ENCODE measurements at places on chromosomes 13 and 19.

DNA sequence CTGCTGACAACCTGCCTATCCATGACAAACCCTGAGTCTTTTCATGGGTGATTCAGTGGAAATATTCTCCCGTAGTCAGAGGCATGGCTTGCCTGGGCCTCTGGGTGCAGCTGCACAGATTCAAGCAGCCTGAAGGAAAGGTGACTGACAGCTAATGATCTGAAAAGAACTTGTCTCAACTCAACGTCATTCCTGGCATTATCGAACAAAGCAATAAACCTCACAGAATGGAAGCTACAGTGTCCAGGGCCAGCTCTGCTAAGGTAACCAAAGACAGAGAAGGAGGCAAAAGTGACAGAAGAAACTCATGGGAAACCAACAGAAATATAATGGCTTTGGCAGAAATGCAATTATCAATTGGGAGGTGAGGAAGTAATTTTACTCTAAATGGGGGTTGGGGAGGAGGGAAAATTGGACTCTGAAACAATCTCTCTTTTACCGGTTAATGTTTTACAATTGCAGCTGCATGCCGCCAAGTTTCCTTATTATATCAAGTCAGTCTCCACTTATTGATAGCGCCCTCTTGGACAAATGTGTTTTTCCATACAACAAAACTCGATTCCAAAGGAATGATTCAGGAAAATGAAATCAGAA is 12.9 kb downstream of the STARD13 start:
- DNase-seq = no peak

- DNase-seq = no peak
Measured at GRCh38 chr13:98977568-98978265, at the start of gene DOCK9. TSS of gene DOCK9 (minus strand) at chr13:98978064. CDS start at chr13:98977909, 155 bp downstream.

DNA sequence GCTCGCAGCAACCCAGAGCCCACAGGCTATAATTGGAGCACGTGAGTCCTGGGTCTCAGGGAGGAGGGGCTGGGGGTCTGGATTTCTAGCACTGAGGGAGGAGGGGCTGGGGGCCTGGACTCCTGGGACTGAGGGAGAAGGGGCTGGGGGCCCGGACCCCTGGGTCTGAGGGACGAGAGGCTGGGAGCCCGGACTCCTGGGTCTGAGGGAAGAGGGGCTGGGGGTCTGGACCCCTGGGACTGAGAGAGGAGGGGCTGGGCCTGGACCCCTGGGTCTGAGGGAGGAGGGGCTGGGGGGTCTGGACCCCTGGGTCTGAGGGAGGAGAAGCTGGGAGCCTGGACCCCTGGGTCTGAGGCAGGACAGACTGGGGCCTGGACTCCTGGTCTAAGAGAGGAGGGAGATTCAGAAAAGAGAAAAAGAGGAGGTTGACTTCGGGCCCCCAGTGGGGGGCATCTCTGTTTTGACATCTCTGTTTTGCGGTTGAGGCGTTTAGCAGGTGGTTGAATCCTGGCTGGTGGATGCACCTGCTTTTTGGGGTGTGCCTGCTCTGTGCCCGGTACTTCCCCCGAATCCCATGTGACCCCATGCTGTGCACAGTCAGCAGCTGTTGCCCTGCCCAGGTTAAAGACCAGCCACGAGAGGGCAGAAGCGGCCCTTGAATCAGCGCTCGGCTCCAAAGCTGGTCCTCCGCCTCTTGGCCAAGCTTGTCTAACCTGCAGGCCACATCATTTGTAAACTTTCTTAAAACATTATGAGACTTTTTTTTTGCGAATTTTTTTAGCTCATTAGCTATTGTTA is 10.5 kb downstream of the PVR start:
- DNase-seq = peak; percentile 87

DNA sequence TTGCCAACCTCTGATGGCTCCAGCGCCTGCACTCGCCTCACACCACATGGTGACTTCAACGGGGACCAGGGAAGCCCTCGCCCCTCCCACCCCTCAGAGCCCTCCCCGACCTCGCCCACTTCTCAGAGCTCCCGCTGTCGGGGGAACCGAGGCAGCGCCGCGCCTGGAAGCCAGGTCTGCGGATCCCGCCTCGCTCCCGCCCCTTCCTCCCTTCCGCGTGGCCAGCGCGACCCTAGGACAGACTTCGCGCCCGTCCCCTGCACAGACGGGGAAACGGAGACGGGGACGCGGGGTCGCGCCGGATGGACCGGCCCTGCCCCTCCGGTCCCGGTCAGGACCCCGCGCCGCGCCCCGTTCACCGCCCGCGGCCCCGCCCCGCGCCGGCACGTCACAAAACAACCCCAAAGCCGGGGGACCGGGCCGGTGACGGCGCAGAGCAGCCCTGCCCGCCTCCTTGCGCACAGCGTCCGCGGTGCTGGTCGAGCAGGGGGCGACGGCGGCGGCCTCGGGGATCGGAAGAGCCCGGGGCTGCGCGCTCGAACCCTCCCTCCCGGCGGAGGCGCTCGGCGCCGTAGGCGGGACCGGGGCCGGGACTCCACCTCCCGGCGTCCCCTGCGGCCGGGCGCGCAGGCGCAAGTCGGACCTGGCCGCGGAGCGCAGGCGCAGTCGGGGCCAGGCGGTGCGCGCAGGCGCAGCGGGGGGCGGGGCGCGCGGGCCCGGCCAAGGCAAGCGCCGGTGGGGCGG is 379 bp upstream of the CDC34 start:
- peak; percentile 99 for DNase-seq

- no peak for DNase-seq
Measured at GRCh38 chr13:66840621-66841020, 389.5 kb downstream of the PCDH9 start.

DNA sequence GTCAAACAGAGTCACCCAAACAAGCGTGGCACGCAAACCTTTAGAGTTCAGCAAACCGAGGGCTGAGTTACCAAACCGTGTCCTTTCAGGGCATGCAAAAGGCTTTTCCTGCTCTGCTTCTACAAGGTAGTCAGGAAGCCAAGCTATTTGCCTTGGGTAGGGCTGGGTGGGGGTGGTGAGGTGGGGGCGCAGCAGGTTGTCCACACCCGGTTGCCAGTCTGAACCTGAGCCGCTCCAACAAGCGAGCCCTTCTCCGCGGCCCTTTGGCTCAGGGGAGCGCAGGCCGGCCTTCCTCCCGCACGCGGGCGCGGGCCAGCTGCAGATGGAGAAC is 347 bp upstream of the CLDN10 start:
- no peak for DNase-seq

GRCh38 chr13:102291587-102292218 is 110.1 kb downstream of the FGF14 start:
- no peak for DNase-seq

GRCh38 chr13:46629811-46630413 is 76.9 kb downstream of the LRCH1 start:
- DNase-seq = no peak

DNA sequence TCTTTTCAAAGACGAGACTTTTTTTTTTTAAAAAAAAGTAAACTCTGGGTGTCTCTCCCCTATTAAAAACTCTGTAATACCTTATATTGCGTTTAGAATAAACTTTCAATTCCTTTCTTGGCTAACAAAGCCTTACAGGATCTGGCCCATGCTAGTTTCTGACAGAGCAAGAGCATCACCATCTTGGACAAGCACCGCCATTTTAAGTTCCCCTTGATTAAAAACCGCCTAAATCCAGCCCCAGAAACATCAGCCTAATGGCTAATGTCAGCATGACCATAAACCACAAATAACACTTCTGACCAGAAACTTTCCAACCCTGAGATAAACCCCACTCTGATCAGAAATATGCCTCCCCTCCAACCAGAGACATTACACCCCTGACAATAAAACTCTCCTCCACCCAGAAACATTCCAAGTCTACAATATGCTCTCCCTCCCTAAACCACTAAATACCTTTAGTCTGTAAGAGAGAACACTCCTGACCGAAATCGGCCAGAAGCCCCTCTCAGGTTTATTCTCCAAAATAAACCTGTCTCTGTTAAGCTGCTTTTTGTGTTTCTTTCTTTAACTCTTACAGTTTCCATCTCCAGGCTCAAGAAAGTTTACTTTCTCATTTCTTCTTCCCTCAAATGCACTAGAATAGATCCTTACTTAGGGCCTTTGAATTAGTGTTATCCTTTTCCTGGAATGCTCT is 1.6 kb upstream of the AKAP11 start:
- no peak for DNase-seq

- DNase-seq = no peak
Measured at GRCh38 chr19:30341611-30342201, 30.5 kb upstream of the ZNF536 start.

DNA sequence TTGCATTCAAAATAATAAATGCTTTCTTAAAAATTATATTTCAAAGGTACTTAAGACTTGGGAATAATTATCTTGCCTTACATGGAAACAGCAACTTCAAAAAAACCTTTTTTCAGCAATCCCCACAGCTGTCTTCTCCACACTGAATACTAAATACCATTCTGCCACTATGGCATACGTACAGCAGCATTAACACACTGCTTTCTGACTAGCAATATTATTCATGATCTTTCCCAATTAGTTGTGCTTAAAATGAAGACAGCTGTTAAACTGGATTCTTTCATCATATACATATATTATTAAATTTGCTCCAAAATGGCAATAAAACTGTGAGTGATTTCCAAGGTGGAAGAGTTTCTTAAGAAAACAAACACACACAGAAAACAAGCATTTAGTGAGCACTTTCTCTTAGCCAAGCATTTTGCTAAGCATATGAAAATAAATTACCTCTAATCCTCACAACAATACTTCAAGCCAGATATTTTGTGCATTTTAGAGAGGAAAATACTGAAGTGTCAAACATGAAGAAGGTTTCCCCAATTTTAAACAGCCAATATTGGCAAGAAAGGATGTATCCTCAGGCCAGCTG is 609.5 kb downstream of the SLITRK1 start:
- DNase-seq = no peak

DNA sequence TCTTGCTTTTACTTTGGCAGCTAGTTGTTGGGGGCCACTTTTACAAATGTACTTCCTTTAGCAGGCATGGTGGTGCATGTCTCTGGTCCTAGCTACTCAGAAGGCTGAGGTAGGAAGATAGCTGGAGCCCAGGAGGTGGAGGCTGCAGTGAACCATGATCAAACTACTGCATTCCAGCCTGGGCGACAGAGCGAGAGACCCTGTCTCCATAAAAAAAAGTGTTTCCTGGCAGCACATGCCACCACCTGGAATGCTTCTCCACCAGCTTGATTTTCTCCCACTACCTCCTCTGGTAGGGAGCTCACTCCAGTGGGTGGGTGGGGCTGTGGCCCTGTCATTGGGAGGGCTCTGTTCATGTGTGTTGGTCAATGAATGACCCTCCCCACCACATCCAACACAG is 12.5 kb downstream of the FZR1 start:
- no peak for DNase-seq

DNA sequence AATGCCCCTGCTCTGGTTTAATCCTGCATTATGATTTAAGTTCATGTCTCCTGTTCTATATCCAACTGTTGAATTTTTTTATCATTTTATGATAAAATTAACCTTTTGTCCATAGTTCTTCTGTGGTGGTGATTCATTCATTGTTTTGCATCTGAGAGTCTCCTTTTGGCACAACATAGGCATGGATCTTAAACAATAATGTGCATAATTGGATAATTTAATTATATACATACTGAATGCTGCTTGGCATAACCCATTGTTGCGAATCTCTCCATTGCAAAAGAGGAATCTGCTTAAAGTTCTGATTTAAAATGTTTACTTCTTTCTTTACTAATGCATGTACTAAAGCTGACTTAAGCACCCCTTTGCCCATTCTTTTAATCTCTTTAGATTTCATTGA is 2788.4 kb downstream of the PCDH9 start:
- DNase-seq = no peak

- DNase-seq = no peak
Measured at GRCh38 chr13:112346899-112347229, 29.3 kb upstream of the SPACA7 start.

- no peak for DNase-seq
Measured at GRCh38 chr19:8108560-8109445, 40.6 kb downstream of the FBN3 start.

DNA sequence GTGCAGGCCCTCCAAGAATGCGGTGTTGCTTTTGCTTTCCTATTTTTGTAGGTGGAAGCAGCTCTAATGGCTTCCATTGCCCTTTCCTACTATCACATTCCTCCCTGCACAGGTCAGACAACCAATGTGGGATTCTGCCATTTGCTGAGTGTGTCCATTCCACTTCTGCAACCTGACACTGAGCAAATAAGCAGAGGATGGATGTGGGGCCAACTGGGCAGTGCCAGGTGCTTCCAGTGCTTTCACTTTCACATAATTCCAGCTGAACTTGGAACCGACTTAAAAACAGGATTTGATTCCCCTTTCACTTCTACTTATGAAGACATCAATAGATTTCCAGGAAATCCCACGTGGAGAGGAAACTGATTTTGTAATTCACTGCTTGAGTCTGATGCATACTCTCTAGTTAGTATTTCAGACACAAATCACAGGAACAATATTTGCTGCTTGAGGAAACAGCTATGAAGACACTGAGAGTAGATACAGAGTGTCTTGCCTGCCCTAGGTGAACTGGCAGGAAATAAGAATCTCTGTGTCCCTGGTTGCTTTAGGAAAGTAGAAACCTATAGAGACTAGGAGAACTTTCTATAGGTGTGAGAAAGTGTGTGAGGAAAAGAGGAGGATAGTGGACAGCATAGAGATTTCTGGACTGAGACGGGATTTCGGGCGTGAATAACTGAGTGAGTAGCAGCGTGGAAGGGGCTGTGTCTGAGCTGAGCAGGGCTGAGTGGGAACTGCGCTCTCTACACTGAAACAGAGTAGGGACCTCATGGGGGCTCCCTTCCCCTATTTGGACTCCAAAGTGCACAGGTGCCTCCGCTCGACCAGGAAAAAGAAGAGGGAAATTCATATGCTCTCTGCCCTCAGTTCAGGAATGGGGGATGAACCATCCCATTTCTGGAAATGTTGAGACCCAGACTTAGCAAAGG is 22.5 kb downstream of the LGALS16 start:
- DNase-seq = no peak

- DNase-seq = no peak
Measured at GRCh38 chr13:26599860-26600259, 42.4 kb downstream of the WASF3 start.

GRCh38 chr13:41962994-41963393 is 2.1 kb upstream of the VWA8 start:
- no peak for DNase-seq

GRCh38 chr13:102040812-102041211 is 361.0 kb downstream of the FGF14 start:
- no peak for DNase-seq

GRCh38 chr13:60701895-60702294 is 304.9 kb downstream of the TDRD3 start:
- DNase-seq = no peak

GRCh38 chr13:70964874-70965273 is 856.6 kb upstream of the KLHL1 start:
- no peak for DNase-seq

- no peak for DNase-seq
Measured at GRCh38 chr13:92804346-92804745, 422.3 kb upstream of the GPC6 start.

DNA sequence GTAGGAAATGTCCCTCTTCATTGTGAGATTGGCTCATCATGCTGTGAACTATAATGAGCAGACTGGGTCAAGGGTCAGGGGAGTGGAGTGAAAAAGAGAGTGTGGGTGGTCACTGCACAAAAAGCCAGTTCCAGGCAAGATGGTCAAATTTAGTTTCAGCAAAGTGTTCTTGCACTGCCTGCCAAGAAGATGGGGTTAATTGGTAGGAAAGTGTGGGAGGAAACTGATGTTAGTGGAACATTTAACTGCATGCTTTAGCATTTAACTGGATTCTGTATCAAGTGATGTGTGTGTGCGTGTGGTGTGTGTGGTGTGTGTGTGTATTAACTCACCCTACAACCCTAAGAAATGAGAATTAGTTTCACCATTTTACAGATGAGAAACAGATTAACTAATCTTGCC is 131.6 kb downstream of the COG6 start:
- no peak for DNase-seq

Measured in GM10248 (cell line).